Effector memory CD8-positive, alpha-beta T cell (primary cell): ENCODE measurements at places on chromosomes 2 and 18.

DNA sequence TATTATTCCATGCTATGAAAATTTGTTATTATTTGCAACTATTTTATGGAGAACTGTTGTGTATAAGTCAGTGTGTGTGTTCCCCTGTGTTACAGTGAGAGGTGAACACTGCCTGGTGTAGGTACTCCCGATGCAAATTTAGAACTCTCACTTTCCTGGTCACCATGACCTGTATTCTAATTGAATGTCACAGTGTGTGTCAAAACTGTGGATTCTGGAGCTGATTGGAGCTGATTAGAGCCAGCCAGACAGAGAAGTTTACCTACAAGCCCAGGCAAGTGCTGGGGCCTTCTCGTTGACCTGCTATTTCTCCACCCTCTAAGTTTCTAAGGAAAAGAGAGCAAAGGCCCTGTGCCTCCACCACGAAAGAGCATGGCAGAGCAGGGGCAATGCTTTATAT, 216.0 kb downstream of the NYAP2 start:
- DNase-seq = no peak

GRCh38 chr18:23068011-23068410, 67.3 kb upstream of the CABLES1 start:
- no peak for DNase-seq

DNA sequence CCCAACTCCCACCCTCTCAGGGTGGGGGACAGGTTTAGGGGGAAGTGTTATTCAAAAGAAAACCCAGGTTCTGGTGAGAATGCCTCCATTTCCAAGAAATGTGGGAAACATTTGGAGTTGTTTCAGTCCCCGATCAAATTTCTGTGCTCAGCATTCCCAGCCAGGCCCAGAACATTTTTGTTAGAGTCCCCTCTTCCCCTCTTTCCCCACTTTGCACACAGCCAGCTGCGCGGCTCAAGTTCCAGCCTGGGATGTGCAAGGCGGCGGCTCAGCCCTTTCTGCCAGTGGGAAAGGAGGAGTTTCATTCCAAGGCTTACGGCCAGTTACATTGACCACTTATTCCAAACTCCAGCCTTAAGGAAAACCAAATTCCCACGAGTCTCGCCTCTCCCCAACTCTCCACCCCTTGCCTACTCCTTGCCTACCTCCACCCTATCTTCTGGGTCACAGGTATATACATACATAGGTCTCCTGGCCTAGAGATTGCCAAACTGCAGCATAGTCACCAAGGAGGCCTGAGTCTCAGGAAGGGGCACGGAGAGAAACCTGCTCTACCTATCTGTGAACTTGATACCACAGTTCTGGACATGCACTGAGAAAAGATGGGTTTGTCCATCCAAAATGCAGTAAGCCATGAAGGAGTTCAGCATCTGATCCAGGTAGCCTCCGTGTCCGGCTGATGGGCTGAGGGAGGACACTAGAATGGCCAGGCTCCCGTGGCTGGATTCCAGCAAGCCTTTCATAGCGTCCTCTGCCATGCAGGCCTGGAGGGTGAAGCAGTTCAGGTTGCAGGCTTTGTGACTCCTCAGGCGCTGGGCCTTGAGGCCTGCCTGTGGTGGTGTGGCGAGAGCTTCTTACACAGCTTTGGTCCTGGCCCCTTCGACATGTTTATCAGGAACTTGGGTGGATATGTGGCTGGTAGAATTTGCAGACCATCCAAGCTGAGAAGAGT, 154.5 kb downstream of the ZFP36L2 start:
- DNase-seq = no peak

DNA sequence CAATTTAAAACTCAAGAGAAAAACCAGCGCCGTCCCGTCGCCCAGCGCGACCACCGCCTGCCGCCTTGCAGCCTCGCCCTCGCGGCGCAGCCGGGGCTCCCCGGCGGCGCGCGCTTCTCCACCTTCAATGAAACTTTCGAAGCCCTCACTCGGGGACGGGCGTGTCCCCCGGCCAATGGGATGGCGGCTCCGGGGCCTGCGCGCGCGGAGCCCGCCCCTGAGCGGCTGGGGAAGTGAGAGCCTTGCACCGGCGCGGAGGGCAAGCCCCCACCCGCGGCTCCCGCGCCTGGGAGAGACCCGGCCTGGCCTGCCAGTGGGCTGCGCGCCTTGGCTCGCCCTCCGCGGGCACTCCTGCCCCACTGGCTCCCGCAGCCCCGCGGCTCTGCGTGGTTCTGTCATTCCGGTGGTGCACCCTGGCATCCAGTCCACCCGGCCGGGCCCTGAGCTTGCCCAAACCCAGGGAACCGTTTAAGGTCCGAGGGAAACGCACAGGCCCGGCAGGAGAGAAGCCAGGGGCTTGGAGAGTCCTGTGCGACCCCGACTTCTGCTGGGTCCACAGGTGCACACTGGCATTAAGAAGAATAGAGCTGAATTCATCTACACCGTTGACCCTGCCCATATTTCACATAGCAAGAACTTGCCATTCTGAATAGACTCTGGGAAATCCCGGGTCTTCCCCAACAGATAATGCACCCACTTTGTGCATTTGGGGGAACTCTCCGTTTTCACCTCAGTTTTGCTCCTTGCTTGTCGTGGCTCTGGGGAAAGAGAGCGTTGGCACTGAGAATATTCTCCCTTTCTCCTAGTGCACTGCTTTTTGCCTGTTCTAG, at the start of gene PIEZO2:
Gene PIEZO2 (minus strand): TSS at position 129 of the 830 bp plus-strand sequence. CDS start 981 bp downstream, outside the sequence.
- no peak for DNase-seq

DNA sequence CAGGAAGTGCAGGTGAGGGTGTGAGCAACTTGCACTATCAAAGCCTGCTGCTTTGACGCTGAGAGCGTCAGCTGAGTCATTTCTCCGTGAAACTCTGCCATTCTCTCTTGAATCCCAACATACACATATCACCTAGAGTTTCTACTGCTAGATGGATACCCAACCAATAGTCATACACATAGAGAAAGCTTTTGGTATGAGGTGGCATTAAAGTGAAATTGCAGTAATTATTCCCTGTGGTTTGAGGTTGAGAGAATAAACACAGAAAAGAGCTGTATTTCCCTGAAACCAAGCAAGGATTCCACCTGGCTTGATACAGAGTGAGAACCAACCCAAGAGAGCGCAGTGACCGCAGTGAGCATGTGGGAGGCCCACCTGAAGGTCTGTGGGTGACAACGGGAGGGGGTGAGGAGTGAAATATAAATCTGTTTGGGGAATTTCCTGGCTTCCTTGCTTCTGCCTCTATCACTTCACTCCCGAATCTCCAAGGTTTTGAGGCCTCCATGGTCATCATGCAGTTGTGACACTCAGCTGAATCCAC, 28.8 kb upstream of the TMEM18 start:
- DNase-seq = no peak

DNA sequence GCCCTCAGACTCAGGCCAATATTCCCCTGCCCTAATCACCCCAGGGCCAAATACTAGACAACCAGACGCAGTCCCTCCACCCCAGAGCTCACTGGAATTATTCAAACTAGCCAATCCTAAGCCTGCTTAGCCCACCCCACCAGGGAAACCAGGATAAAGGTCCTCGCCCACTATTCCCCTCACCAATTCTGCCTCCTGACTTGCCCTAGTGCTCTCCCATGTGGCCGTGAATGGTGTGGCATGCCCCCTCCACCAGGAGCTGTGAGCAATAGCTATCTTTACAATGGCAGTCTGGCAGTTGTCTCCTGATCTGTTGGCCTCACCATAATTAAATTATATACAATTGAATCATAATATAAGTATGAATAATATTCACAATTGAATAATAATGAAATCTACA, 42.3 kb downstream of the FAM124B start:
- DNase-seq = no peak

DNA sequence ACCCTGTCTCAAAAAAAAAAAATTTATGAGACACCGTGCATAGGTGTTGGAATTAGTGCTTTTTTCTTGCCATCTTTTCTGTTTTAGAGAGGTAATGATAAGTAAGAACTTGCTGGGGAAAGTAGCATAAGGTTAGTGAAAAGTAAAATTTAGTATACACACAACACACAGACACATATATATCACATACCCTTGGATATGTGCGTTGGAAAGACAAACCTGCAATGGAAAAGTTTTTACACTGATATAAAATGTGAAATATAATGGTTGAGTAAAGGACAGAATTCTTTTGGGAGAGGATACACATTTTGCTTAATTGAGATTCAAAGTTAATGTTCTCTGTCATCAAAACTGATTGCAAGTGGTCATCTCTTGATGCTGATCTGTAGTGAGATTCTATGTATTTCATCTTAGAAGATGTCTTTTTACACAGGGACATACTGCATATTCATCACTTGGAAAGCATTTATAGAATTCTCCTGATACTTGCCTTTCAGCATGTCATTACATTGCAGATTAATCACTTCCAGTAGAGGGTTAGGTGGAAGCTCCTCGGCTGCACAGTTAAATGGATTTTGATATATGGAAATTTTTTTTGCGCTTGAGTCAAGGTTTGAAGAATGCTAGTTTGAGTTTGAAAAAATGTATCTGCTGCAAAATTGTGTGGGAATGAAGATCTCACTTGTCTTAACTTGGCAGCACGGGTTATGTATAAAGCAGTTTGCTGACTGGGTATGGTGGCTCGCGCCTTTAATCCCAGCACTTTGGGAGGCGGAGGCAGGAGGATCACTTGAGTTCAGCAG, 13.5 kb downstream of the PPP1CB start:
- DNase-seq = no peak

DNA sequence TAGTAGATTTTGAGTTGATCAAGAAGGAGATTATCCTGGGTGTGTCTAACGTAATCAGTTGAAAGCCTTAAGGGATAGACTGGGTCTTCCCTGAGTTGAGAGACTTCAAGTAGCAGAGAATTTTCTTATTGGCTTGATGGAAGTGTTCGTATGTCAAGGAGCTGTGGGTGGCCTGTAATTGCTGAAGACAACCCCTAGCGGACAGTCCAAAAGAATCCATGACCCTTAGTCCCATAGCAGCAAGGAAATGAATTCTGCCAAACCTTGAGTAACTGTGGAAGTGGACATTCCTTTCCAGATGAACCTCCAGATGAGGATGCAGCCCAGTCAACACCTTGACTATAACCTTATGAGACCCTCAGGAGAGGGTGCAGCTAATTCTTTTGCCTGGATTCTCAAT, 786.3 kb downstream of the SOCS6 start:
- no peak for DNase-seq

DNA sequence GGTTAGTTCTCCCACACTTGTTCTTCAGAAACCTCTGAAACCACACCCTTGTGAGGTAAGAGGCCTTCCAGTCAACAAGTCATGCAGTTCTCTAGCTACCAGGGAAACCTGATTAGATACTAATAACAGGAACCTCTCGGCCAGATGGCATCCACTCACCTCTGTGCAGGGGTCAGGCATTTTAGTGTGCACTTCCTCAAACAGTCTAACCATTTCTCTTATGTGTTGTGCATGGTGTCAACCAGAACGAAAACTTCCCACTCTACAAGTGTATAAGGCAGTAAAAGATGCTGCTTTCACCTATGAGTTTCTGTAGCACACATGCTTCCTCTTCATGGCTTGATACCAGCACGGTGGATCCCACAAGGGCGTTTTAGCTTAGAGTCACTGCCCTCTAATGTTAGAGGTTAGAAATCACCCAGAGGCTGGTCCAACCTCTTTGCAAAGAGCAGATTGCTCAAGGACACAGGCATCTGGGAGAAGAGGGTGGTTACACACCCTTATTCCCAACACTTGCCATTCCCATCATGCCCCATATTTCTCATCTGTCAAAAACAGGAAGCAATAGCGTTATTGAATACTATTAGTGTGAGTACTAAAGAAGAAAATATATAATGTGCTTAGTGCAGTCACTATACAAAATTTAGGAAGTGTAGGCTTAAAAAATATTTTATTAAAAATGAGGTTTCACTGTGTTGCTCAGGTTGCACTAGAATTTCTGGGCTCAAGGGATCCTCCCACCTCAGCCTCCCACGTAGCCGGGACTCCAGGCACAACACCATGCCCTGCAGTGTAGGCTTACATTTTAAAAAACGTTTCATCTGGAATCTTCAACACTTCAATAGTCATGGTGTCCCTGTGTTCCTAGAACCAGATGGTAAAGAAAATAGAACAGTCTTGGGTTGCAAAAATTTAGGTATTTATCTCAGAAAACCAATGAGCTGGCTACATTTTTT, 34.5 kb upstream of the RAB31 start:
- DNase-seq = no peak

- DNase-seq = no peak
Measured at GRCh38 chr2:213649176-213649575, 364.9 kb downstream of the SPAG16 start.

GRCh38 chr2:121796239-121796638, 40.8 kb downstream of the TSN start:
- DNase-seq = no peak

DNA sequence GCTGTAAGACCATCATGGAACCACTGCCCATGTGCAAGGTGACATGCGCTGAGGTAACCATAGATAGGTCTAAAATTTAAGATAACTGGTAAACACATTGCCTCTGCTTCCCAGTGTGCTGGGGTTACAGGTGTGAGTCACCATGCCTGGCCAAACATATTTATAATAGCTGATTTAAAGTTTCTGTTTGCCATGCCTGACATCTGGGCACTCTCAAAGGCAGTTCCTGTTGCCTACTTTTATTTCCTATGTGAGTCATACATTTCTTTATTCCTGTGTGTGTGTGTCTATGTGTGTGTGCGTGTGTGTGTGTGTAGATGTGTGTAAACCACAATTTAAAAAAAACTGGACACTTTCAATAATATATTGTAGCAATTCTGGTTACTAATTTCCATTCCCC, 415.2 kb upstream of the NETO1 start:
- DNase-seq = no peak

DNA sequence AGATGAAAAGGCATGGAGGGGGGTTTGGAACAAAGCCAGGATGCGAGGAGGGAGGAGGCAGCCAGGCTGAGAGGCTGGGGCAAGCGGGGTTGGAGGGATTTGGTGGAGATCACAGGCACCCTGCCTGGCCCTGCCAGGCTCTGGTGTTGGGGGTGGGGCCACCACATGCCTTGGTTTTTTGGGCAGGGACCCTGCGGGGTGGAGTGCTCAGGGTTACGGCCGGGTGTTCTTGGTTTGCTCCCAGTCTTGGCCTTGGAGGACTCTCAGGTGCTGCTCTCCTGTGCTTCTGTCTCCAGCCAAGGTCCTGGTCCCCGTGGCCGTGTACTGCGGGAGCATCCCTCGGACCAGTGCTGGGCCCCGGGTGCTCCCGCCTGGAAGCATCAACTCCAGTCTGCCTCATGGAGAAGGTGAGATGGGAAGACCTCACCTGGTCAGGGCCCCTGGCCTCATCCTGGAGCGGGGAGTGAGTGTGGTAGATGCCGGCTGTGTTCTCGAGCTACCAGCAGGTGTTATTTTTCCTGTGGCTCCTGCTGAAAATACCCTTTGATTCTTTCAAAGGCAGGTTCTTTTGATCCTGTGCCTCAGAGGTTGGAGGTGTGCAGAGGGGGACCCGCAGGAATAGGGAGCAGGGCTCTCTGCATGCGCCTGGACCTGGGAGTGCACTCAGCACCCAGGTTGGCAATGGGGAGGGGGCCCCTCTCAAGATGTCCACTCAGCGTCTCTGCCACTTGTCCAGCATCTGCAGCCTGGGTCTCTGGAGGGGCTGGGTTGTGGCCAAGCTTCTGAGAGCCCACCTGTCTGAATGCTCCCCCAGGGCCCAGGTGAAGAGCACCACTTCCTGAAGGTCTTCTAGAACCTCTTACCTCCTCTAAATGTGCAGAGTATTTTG, 17.0 kb downstream of the TOGARAM2 start:
- no peak for DNase-seq
